Posterior vena cava (tissue), 2 donors: ENCODE measurements at places on chromosomes 7 and 10. TPM values are rescaled to one million over a fixed set of nuclear protein-coding genes. Genes with fewer than 3 reads are reported as not detected.

Gene ALDH18A1
- total RNA-seq = 36.6 TPM

Gene GBX1
- not detected for total RNA-seq

Gene LBX1
- total RNA-seq = not detected

Gene UPK3B
- 0.37 TPM for total RNA-seq

Gene SORBS1
- total RNA-seq = 1,013 TPM

Gene PCGF6
- 11.6 TPM for total RNA-seq

Gene DPYSL4
- 1.4 TPM for total RNA-seq

Gene ADRB1
- total RNA-seq = 0.14 TPM

Gene CLRN3
- not detected for total RNA-seq

Gene GARIN1A
- total RNA-seq = 2.9 TPM

Gene GIMAP1
- total RNA-seq = 5.4 TPM

Gene AGR2
- not detected for total RNA-seq
